ENCODE measurements at places on chromosomes 4 and X.

GRCh38 chr4:152667781-152668180 is 12.0 kb downstream of the TMEM154 start:
- DNase-seq: no peak

- no peak for DNase-seq
These were observed 3.2 kb upstream of the XKRX start for GRCh38 chrX:100931925-100932285.

- DNase-seq: no peak
These were observed 137.9 kb upstream of the FAM241A start for GRCh38 chr4:112007391-112007790.

DNA sequence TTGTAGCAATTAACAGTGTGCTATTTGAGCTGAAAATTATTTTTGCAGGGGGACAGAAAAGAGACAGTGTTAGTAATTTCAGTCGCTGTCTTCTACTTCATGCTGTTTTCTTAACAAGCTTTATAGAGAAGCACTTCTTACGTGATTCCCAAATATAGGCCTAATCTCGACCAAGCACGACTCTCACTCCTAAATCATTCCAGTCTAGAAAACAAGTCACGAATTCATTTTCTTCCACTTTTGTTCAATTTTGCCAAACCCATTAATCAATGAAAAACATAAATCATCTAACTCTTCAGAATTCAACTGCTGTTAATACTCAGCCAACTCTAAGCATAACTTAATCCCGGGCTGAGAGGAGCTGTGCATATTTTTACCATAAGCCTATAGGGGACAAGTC is 21.0 kb upstream of the FHL1 start:
- no peak for DNase-seq

DNA sequence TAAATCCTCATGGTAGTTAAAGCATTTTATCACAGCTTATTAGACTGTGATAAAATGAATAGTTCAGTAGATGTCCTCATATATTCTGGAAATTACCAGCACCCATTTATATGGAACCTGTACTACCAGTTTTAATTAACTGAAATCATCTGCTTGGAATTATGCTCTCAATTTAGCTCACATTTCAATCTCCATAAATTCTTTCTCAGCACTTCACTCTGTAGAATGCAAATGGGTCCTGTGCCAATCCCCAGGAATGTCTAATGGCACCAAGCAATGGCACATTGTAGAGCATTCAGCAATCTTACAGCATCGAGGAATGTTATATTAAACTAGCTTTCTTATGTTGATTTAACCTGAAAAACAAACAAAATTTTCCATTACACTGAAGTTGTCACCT is 355.1 kb downstream of the PDHA2 start:
- DNase-seq: no peak

- no peak for DNase-seq
These were observed 21.6 kb upstream of the WDR17 start for GRCh38 chr4:176043838-176044588.

DNA sequence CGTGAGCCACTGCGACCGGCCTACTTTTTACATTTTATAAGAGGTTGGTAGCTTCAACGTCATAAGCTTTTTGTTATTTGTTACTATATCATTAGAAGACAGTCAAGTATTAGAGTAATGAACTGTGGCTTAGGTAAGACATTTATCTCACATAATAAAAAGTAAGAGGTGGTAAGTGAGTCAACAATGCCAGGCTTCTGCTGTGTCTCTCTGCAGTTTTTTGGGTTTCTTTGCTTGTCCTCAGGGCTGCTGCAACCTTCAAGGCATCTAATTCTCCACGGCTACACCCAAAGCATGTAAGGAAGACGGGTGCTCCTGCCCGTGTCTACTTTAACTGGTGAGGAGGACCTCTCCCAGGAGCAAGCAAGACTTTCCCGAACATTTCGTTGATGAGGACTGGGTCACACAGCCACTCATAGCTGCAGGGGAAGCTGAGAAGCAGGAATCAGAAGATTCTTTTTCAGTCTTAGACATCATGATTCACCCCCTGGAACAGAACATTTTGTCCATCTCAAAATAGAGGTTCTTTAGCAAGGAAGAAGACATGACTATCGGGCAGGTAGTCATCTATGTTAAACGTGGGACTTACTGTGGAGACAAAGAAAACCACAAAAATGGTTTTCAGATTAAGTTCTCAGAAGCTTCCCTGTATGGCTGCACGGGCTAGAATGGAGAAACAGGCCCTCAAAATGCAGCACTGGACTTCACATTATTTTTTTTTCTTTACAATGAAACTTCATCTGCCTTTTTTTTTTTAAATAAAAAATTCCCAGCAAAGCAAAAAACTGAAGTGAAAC is 13.0 kb upstream of the RHOH start:
- DNase-seq: no peak

GRCh38 chr4:141977433-141977832 is 341.1 kb downstream of the IL15 start:
- DNase-seq: no peak

DNA sequence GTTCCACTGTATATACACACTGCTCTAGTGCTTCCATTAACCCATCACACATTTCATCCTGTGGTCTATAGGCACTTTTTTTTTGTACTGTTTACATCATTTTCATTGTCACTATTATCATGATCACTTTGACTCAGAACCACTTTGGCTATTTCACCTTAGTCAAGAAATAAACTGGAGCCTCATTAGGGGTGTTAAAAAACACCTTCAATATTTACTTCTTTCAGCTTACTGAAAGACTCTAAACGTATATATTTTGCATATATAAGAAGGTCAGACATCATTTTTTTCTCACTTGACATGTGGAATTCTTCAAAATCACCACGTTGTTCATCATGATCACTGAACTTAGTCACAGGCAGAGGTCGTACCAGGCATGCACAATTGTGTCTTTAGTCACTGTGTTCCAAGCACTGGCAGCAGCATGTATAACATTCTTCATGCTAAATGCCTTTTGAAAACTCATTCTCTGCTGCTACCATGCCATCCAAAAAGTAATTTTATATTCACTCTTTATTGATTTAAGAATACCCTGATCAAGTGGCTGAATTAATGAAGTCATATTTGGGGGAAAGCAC is 229.2 kb upstream of the ARSJ start:
- no peak for DNase-seq

GRCh38 chrX:56797574-56798338 is 68.7 kb downstream of the NBDY start:
- DNase-seq: no peak

DNA sequence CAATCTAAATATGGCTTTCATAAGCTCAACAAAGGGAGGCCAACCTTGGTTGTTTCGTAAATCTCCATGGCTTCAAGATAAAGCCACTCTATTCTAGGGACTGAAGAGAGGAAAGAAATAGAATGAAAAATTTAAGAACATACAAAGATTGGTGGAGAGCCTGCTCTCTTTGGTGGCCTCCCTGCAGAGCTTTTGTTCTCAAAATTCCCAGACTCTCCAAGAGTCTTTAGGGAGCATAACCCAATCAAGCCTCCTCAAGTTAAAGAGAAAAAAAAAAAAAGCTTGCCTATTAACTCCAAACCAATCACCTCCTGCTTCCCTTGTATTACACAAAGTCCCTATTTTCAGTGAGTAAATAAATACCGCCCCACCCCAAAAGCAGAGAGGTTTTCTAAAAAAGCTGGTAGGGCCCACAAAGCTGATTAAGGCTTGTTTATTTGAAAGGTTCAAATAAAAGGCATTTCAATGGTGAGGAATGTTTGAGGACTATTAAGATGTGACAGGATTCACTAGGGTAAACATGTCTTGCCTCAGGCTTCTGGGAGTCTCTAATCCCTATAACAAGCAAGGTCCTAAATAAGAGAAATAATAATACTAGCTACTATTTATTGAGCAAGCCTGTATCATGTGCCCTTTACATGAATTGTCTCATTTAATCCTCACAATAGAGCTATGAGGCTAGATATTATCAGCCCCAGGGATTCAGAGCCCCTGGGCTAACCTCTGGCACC is 71.6 kb downstream of the GPC3 start:
- DNase-seq: no peak

- DNase-seq: no peak
These were observed 12.7 kb downstream of the ART3 start for GRCh38 chr4:76087007-76087769.

GRCh38 chr4:9894644-9895332 is 113.4 kb downstream of the DRD5 start:
- no peak for DNase-seq

DNA sequence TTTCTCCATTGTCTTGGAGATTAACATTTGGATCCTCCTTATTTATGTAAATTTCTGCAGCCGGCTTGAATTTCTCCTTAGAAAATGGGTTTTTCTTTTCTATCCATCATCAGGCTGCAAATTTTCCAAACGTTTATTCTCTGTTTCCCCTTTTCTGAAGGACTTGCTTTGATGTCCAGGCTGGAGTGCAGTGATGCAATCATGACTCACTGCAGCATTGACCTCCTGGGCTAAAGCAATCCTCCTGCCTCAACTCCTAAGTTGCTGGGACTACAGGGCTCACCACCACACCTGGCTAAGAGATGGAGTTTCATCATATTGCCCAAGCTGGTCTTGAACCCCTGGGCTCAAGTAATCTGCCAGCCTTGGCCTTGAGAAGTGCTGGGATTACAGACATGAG is 144.0 kb upstream of the ZXDB start:
- DNase-seq: no peak

DNA sequence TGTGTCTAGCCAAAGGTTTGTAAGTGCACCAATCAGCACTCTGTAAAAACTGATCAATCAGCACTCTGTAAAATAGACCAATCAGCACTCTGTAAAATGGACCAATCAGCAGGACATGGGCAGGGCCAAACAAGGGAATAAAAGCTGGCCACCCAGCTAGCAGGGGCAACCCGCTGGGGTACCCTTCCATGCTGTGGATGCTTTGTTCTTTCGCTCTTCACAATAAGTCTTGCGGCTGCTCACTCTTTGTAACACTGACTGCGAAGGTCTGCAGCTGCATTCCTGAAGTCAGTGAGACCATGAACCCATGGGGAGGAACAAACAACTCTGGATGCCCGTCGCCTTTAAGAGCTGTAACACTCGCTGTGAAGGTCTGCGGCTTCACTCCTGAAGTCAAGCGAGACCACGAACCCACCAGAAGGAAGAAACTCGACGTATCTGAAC is 14.3 kb downstream of the HNRNPDL start:
- no peak for DNase-seq

DNA sequence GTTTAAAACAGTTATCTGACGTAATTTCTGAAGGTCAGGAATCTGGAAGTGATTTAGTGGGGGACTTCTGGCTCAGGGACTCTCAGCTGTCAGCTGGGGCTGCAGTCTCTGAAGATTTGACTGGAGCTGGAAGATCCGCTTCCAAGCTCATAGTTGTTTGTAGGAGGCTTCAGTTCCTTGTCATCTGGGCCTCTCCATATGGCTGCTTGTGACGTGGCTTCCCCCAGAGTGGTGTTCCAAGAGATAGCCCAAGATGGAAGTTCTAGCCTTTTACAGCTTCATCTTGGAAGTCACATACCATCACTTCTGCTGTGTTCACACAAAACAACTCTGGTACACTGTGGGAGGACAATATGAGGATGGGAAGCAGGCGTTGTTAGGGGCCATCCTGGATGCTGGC is 2.1 kb downstream of the MPC1L start:
- no peak for DNase-seq

Data from bone marrow (tissue), 2 donors.